Activated CD8-positive, alpha-beta memory T cell treated with anti-CD3 and anti-CD28 coated beads for 48 hours (primary cell): ENCODE measurements at places on chromosomes 1 and 21.

DNA sequence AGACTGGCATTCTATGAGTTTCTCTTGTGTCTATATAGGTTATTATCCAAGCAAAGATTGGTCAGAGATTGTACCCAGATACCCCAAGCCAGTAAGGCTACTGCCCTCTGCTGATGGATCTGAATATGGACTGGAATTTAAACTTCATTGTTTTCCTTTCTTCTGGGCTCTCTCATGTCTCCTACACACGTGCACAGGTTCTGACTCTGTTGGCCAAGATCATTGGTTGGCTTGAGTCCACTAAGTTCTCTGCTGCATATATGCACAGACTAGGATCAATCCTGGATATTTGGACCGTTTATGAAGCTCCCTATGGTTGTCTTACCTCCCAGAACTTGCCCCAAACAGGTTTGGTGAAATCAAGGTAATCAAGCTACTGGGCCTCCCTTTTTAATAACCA lies 69.7 kb downstream of the CC2D1B start:
- no peak for DNase-seq

- DNase-seq: no peak
Observed at GRCh38 chr1:177897998-177898654, 71.7 kb downstream of the SEC16B start.

- no peak for DNase-seq
Observed at GRCh38 chr1:34827341-34827941, 32.1 kb downstream of the SMIM12 start.

DNA sequence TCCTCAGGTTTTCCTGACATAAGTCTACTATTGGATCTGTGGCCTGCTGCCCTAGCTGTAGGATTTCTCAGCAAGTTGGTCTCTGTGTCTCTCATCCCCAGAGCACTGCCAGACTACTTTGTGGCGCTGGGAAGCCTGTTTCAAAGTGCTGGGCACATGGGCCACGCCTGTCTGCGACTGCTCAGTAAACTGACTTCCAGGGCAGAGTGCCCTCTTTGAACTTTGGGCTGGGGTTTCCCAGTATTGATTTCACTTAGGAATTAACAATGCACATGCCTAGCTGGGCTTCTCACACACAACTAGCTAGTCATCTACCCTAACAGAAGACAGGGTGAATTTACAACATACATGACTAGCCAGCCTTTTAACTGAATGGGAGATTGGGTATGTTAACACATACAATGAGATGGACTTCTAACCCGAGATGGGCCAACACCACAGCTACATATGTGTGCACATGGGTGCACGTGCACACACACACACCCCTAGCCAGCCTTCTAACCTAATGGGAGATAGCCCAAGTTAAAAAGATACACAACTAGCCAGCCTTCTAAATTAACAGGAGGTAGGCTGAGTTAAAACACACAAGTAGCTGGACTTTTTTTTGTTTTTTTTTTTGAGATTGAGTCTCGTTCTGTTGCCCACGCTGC lies 6.9 kb upstream of the TRIM17 start:
- no peak for DNase-seq

DNA sequence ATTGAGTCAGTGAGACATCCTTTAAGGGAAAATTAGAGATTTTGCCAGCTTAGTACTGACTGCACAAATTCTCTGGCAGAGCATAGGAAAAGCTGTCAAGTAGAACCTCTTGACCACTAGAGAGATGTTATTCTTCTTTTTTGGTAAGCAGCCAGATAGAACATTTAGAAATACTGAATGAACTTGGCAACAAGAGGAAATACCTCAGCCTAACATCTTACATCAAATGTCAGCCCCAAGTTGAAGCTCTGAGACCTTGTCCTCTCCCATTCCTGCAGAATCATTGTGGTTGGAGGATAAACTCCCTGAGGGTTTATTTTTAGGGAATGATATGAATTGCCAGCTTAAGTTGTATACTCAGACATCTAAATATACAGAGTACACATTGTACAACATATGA lies 53.5 kb downstream of the MIGA1 start:
- DNase-seq: no peak

GRCh38 chr1:47951026-47951425 lies 46.2 kb downstream of the TRABD2B start:
- DNase-seq: no peak

DNA sequence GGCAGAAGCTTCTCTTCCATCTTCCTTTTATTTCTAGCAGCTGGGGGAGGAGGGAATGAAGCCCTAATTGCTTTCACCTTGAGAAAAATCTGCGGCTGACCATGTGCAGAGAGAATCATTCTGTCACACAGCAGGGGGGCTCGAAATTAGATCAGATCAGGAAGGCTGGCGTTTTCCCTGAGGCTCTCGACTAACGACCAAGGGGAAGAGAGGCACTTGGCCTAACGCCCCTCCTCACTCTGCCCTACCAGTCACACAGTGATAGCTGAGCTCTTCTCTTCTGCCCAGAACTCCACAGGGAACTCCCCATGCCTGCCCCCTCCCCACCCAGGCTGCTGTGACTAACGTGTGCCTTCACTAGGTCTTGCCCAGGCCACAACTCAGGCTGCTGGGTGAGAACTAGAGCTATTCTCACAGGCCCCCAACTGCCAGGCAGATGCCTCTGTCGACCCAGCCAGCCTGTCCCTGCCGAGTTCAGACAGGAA lies 26.5 kb upstream of the KHDRBS1 start:
- DNase-seq: no peak

- no peak for DNase-seq
Observed at GRCh38 chr1:11384170-11384554, 94.8 kb upstream of the DISP3 start.

- DNase-seq: no peak
Observed at GRCh38 chr1:202806845-202807450, 1.3 kb downstream of the KDM5B start.

- no peak for DNase-seq
Observed at GRCh38 chr21:39666681-39667315, 54.1 kb downstream of the B3GALT5 start.

DNA sequence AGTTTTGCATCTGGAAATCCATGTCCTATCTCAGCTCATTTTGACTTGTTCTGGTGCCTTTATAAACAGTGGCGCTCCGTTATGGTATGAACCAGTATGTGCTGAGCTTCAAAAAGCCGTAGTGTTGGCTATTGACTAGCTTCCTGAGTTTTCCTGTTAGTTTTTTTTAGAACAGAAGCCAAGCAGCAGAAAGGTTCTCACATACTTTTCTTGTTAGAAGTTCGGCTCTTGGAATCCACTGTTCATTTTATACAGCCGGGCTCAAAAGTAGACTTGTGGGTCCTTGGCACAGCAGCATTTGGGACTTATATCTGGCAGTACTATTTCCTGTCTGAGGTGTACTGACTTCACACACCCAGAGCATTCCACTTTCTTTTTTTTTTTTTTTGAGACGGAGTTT lies 63.8 kb downstream of the TBCE start:
- DNase-seq: no peak

GRCh38 chr1:44283524-44284173 lies 70.4 kb downstream of the DMAP1 start:
- DNase-seq: no peak

DNA sequence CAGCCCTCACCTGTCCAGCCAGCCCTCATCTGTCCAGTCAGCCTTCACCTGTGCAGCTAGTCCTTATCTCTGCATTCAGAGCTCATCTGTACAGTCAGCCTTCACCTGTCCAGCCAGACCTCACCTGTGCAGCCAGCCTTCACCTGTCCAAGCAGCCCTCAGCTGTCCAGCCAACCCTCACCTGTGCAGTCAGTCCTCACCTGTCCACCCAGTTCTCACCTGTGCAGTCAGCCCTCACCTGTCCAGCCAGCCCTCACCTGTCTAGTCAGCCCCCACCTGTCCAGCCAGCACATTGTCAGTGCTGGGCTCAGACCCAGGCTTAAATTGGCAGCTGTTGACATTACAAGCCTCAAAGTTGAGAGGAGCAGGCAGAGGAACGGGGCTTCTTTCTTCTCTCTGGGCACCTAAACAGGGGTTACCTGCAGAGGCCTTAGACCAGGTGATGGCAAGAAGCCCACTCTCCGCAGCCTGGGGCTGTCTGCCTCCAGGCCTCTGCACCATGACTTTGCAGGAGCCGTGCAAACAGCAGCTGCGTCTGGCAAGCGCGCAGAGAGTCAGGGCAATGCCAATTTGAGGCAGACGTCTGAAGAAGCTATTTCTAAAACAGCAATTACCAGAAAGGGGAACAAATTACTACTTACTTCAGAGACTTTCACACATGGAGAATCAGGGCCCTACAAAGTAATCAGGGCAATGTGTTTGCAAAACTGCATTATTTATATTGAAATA lies 506.1 kb downstream of the NPHP4 start:
- DNase-seq: no peak

- DNase-seq: no peak
Observed at GRCh38 chr1:11985851-11986250, 5.6 kb downstream of the MFN2 start.

- no peak for DNase-seq
Observed at GRCh38 chr1:230824551-230824918, 43.8 kb downstream of the C1orf198 start.
